Mesothelial cell of epicardium (in vitro differentiated cells): ENCODE measurements at places on chromosomes 13 and 19.

DNA sequence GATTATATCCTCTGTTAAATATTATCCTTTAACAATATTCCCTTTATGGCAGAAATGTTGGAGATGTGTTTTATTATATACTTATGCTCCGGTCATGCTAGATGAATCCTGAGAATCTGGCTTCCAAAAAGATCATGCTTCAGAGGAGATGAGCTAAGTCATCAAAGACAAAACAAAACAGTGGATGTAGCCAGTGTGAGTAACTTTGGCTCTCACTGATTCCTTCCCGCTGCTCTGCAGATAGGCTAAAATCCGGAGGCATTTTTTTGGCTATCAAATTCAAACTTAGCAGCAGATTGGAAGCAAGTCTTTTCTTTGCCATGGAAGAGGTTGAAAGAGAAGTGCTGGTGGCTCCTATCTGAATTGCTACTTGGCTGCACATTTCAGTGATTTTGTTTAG lies 295.9 kb downstream of the GPC6 start:
- H3K4me3 ChIP-seq = no peak overlapping the region
- no peaks in the 10 kb centered on the region for H3K36me3 ChIP-seq
- peaks cover 13% of the 10 kb centered on the region for H3K4me1 ChIP-seq
- no peaks in the 10 kb centered on the region for H3K27me3 ChIP-seq

GRCh38 chr13:50162001-50162400 lies 146.8 kb downstream of the KCNRG start:
- H3K27me3 ChIP-seq = no peaks in the 10 kb centered on the region
- H3K4me3 ChIP-seq = no peak overlapping the region
- H3K36me3 ChIP-seq = peaks cover 1% of the 10 kb centered on the region
- DNase-seq = no peak

DNA sequence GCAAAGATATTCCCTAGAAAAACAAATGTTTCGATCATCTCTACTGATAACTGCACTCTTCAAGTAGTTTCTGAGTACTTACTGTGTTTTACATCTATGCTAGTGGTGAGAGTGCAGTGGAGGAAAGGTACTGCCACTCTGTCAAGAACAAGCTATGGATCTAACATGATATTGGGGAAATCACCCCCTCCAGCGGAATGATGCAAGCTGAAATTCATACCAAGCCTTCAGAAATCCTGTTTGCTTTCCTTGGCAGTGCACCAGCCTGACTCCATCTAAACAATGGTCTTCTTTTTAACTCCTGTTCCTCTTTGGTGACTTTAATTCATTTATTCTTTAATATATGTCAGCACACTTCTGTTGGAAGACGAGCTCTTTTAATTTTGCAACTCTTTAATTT lies 238.0 kb downstream of the PCDH9 start:
- peaks cover 24% of the 10 kb centered on the region for H3K4me1 ChIP-seq
- H3K4me3 ChIP-seq = no peak overlapping the region

- H3K4me3 ChIP-seq = no peak overlapping the region
- no peak overlapping the region for H3K27ac ChIP-seq
- peaks cover 4% of the 10 kb centered on the region for H3K27me3 ChIP-seq
- H3K4me1 ChIP-seq = no peaks in the 10 kb centered on the region
- H3K36me3 ChIP-seq = no peaks in the 10 kb centered on the region
These were observed 17.9 kb downstream of the MYBPC2 start for GRCh38 chr19:50450369-50451222.

DNA sequence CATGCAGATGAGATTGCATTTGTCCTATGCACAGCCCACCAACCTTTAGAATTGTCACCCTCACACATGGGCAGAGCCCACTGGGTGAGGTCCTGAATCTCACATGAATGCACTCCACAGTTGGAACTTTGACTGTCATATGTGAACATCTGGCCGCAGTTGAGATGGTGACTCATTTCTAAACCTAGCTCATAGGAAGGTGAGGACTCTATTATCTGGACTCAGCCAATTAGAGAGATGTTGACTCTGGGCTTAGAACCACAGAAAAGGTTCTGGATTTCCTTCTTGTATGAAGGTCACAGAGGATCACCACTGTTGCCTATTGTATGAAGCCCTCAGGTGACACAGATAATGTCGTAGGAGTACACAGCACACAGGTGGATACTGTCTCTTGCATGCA lies 25.6 kb upstream of the ZNF681 start:
- no peaks in the 10 kb centered on the region for H3K4me1 ChIP-seq
- H3K4me3 ChIP-seq = no peak overlapping the region
- H3K27ac ChIP-seq = no peak overlapping the region
- H3K36me3 ChIP-seq = peaks cover 41% of the 10 kb centered on the region
- no peaks in the 10 kb centered on the region for H3K27me3 ChIP-seq

- peaks cover 61% of the 10 kb centered on the region for H3K27me3 ChIP-seq
- H3K4me1 ChIP-seq = peaks cover 35% of the 10 kb centered on the region
- no peak overlapping the region for H3K27ac ChIP-seq
- H3K36me3 ChIP-seq = no peaks in the 10 kb centered on the region
- no peak overlapping the region for H3K4me3 ChIP-seq
- DNase-seq = no peak
These were observed 3.0 kb upstream of the TNNT1 start for GRCh38 chr19:55152017-55152416.

- H3K36me3 ChIP-seq = no peaks in the 10 kb centered on the region
- no peak overlapping the region for H3K4me3 ChIP-seq
- H3K27ac ChIP-seq = no peak overlapping the region
- no peaks in the 10 kb centered on the region for H3K4me1 ChIP-seq
These were observed 25.3 kb upstream of the SLC46A3 start for GRCh38 chr13:28744091-28744536.

DNA sequence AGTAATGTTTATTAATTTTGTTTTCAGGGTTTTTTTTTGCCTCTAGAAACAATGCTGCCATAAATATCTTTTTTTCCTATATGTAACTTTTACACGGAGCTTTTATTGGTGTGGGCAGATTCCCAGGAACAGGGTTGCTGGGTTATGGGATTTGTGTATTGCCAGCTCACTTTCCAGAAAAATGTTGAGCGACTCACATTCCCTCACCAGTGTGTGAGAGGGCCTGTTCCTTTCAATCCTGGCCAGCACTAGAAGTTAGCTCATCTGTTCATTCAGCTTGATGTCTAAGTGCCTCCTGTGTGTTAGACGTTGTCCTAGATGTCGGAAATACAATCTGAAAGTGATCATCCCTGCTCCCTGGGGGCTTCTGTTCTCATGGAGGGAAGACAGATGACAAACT lies 2.6 kb downstream of the ZNF71 start:
- H3K27me3 ChIP-seq = no peaks in the 10 kb centered on the region
- H3K36me3 ChIP-seq = peaks cover 56% of the 10 kb centered on the region
- DNase-seq = no peak
- H3K4me1 ChIP-seq = peaks cover 11% of the 10 kb centered on the region
- no peak overlapping the region for H3K4me3 ChIP-seq

DNA sequence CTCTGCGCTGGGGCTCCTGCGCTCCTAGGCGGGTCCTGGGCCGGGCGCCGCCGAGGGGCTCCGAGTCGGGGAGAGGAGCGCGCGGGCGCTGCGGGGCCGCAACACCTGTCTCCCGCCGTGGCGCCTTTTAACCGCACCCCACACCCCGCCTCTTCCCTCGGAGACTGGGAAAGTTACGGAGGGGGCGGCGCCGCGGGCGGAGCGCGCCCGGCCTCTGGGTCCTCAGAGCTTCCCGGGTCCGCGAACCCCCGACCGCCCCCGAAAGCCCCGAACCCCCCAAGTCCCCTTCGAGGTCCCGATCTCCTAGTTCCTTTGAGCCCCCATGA lies at the start of gene GJB2:
TSS of gene GJB2 (minus strand) at position 103 of the 326 bp plus-strand sequence. CDS start 3,357 bp downstream, outside the sequence.
- H3K27me3 ChIP-seq = peaks cover 50% of the 10 kb centered on the region

GRCh38 chr19:33804021-33804799 lies 7.5 kb downstream of the KCTD15 start:
- no peaks in the 10 kb centered on the region for H3K27me3 ChIP-seq
- peaks cover 7% of the 10 kb centered on the region for H3K4me1 ChIP-seq
- H3K4me3 ChIP-seq = no peak overlapping the region
- no peak overlapping the region for H3K27ac ChIP-seq
- DNase-seq = no peak
- H3K36me3 ChIP-seq = peaks cover 16% of the 10 kb centered on the region

- H3K4me3 ChIP-seq = no peak overlapping the region
- no peaks in the 10 kb centered on the region for H3K36me3 ChIP-seq
- peaks cover 6% of the 10 kb centered on the region for H3K4me1 ChIP-seq
- DNase-seq = no peak
- H3K27me3 ChIP-seq = no peaks in the 10 kb centered on the region
- no peak overlapping the region for H3K27ac ChIP-seq
These were observed 209.3 kb downstream of the PCCA start for GRCh38 chr13:100298116-100298681.

GRCh38 chr19:34475975-34476594 lies 5.5 kb upstream of the WTIP start:
- H3K36me3 ChIP-seq = peaks cover 16% of the 10 kb centered on the region
- H3K4me3 ChIP-seq = no peak overlapping the region
- H3K27ac ChIP-seq = no peak overlapping the region
- H3K27me3 ChIP-seq = no peaks in the 10 kb centered on the region
- peaks cover 10% of the 10 kb centered on the region for H3K4me1 ChIP-seq
- DNase-seq = no peak

- DNase-seq = no peak
- H3K4me3 ChIP-seq = no peak overlapping the region
- no peaks in the 10 kb centered on the region for H3K27me3 ChIP-seq
- no peak overlapping the region for H3K27ac ChIP-seq
- H3K4me1 ChIP-seq = peaks cover 2% of the 10 kb centered on the region
These were observed 676.7 kb downstream of the PCDH9 start for GRCh38 chr13:66553391-66553790.

DNA sequence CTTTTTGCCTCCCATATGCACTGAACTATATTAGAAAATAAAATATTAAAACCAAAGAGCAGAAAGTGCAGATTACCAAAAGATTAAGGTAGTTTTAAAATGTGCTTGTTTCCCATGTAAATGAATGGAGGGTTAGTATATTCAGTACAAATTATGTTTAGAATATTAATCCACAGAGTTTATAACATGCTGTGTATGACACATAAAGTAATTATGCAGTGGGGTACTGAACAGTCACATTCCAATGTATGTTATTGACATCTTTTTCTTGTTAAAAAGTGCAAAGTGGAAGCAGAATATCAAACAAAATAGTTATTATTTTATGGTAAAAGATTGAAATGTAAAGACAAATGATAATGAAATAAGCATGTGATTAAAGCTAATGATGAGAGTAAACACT lies 79.3 kb downstream of the GPC6 start:
- peaks cover 7% of the 10 kb centered on the region for H3K36me3 ChIP-seq
- no peak overlapping the region for H3K4me3 ChIP-seq
- H3K27me3 ChIP-seq = no peaks in the 10 kb centered on the region
- peaks cover 19% of the 10 kb centered on the region for H3K4me1 ChIP-seq
- DNase-seq = no peak
- no peak overlapping the region for H3K27ac ChIP-seq

DNA sequence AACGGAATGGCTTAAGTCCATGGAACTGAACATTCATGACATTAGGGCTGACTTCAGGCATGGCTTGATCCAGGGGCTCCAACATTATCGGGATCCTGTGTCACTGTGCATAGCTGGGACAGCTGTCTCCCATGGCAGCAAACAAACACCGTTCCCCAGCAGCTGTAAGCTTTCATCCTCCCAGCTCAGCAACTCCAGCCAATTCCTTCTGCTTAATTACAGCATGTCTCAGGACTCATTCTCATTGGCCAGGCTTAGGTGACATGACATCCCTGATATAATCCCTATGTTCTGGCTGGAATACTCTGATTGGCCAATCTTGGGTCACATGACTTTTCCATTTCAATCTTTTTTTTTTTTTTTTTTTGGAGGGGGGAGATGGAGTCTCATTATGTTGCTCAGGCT lies 10.9 kb upstream of the TLE5 start:
- no peaks in the 10 kb centered on the region for H3K36me3 ChIP-seq
- no peak for DNase-seq
- H3K27me3 ChIP-seq = peaks cover 7% of the 10 kb centered on the region
- H3K4me3 ChIP-seq = no peak overlapping the region

DNA sequence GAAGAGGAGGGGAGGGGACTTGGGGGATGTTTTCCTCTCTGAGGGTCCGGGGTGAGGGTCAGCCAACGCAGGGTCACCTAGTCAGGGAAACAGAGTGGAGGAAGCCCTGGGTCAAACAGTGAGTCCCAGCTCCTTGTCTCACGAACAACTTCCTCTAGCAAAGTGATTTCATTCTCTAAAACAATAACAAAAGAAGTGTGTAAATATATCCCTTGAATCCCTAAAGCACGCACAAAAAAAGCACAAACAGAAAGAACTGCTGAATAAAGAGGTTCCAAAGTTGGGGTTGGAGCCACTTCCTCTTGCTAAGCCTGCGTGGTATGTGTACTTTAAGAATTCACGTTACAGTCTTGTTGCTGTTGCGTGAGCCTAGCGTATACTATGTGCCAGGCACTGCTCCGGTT lies 1.5 kb upstream of the C5AR2 start:
- no peak overlapping the region for H3K27ac ChIP-seq
- no peaks in the 10 kb centered on the region for H3K36me3 ChIP-seq
- no peak overlapping the region for H3K4me3 ChIP-seq
- H3K4me1 ChIP-seq = no peaks in the 10 kb centered on the region
